ENCODE measurements at places on chromosomes 12 and 14. TPM values are rescaled to one million over a fixed set of nuclear protein-coding genes. Genes with fewer than 3 reads are reported as not detected.

DNA sequence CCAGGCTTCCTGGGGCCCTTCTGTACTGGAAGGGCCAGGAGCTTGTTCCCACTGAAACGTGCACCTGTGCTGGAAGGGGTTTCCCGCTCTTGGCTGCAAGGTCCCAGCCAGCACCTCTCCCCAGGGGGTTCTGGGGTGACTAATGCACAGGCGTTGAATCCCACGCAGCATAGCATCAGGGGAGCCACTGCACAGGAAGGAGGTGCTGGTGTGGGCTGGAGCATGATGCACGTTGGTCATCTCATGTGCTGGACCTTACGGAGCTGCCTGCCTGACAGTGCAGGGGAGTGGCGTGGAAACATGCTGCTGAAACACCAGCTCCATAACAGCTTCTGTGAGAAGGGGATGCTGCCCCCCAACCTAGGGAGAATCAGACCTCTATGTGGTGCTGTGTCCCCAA, 623.0 kb downstream of the AACS start:
- H3K4me1 ChIP-seq, result no peaks in the 10 kb centered on the region
- H3K27ac ChIP-seq, result no peak overlapping the region
- H3K36me3 ChIP-seq, result no peaks in the 10 kb centered on the region
- no peaks in the 10 kb centered on the region for H3K27me3 ChIP-seq
- H3K4me3 ChIP-seq, result no peak overlapping the region

Gene PLEKHG7
- not detected for total RNA-seq

Gene KRT83
- total RNA-seq, result not detected

Gene UTP20
- 11.5 TPM for total RNA-seq

DNA sequence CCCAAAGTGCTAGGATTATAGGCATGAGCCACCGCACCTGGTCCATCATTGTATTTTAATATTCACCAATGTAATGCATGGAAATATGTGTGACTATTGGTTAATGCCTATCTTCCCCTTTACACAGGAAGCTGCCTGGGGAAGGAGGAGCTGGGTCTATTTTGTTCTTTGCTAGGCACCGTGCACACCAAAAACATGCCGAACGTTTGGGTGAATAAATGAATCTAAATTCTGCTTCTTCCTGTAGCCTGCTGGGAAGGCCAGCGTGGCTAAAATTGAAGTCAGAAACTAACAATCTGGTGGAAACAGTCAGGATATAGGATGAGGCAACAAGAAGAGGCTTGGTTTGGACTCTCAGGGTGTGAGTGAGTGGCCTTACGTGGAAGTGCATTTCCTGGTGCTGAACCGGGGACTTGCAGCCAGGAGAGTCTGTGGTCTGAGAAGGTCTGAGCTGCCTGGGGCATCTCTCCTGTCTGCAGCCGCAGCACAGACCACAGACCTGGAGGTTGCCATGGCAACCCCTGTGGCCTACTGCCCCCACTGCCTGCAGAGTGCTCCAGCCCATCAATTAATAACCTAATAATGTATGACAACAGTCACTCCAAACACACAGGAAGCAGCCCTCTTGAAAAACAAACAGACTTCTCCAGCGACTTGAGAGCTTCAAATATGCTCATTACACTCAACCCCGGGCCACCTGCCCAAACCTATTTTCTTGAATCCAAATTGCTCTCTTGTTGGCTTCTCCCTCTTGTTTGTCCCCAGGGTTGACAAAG, 5.5 kb upstream of the GPR68 start:
- no peak for DNase-seq
- no peaks in the 10 kb centered on the region for H3K36me3 ChIP-seq
- H3K4me1 ChIP-seq, result peaks cover 30% of the 10 kb centered on the region
- H3K27ac ChIP-seq, result no peak overlapping the region
- H3K27me3 ChIP-seq, result no peaks in the 10 kb centered on the region
- no peak overlapping the region for H3K4me3 ChIP-seq

Gene TPPP2
- total RNA-seq, result not detected

Gene KCNMB4
- 2.7 TPM for total RNA-seq

DNA sequence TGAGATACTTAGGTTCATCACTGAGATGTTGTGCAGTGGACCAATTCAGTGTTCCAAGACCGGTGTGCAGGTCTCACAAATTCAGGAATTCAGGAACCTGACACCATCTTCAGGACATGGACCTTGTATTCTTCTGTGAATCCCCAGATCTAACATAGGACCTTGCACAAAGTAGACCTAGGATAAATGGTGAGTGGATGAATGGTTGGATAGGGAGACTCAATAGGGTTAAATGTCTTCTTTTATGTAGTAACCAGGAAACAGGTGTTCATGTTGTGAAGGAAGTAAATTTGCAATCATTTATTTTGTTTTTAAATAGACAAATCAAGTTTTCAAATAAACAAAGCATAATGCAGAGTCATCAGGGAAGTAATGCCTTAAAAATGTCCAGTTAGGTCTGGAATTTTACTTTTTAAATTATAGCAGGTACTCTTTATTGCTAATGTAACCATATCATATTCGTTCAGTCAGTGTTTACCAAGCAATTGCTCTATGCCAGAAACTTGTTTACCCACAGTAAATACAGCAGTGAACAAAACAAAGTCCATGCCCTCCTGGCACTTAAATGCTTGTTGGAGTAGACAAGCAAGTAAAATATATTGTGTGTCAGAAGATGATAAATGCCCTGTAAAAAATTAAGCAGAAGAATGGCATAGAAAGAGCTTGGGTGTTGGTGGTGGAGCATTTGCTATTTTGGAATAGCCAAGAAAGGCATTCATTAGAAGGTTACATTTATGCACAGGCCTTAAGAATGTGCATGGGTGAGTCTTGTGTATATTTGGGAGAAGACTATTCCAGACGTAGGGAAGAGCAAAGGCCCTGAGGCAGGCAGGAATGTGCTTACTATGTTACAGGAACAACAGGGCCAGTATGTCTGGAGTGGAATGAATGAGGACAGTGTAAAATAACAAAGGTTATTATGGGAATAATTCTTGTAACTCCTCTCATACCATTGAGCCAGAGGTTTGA, 26.3 kb downstream of the RXYLT1 start:
- H3K27ac ChIP-seq, result no peak overlapping the region
- H3K27me3 ChIP-seq, result no peaks in the 10 kb centered on the region
- H3K4me3 ChIP-seq, result no peak overlapping the region
- H3K36me3 ChIP-seq, result no peaks in the 10 kb centered on the region

Gene B4GALNT3
- total RNA-seq, result 13.3 TPM

GRCh38 chr14:98167705-98168104, 1104.3 kb downstream of the BCL11B start:
- no peak for DNase-seq
- no peaks in the 10 kb centered on the region for H3K36me3 ChIP-seq
- no peaks in the 10 kb centered on the region for H3K27me3 ChIP-seq
- H3K4me3 ChIP-seq, result no peak overlapping the region
- H3K27ac ChIP-seq, result no peak overlapping the region
- no peaks in the 10 kb centered on the region for H3K4me1 ChIP-seq

Gene SLC6A15
- 2.7 TPM for total RNA-seq

- no peak for DNase-seq
- H3K4me1 ChIP-seq, result no peaks in the 10 kb centered on the region
- no peak overlapping the region for H3K4me3 ChIP-seq
- H3K36me3 ChIP-seq, result peaks cover 2% of the 10 kb centered on the region
- no peak overlapping the region for H3K27ac ChIP-seq
Measured at GRCh38 chr14:58439476-58439875, 12.0 kb downstream of the KIAA0586 start.

DNA sequence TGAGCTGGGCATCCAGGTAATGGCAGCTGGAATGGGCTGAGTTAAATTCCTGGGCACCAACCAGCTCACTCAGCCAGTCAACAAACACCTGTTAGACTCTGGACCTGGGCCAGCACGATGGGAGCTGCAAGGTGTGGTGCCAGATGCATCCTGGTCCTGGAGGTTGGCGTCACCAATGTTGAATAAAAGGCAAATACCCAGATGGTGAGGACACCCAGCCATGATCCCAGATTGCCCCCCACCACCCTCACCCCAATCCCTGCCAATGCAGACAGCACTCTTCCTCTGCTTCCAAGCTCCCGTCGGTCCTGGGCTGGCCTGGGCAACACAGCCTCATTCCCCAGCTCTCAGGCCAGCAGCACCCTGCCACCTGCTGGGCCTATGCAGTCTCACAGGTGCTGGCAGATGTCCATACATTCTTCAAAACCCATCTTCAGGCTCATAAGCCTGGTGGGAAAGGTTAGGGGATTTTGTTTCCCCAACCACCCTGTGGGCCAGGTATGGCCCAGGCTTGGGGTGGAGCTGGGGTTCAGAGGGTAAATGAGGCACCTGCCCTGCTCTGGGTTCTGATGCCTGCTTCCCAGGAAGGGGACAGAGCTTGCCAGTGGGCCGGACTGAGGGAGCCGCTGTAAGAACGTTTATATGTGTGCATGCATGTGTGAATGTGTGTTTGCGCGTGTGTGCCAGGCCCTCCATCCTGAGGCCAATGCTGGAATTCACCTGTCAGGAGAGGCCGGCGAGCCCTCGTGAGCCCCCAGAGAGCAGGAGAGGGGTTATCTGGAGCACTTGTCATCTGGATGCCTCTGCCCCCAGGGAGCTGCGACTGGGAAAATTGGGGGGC, 58.0 kb downstream of the LGMN start:
- DNase-seq, result no peak
- H3K36me3 ChIP-seq, result no peaks in the 10 kb centered on the region
- H3K4me3 ChIP-seq, result no peak overlapping the region
- H3K27ac ChIP-seq, result no peak overlapping the region

DNA sequence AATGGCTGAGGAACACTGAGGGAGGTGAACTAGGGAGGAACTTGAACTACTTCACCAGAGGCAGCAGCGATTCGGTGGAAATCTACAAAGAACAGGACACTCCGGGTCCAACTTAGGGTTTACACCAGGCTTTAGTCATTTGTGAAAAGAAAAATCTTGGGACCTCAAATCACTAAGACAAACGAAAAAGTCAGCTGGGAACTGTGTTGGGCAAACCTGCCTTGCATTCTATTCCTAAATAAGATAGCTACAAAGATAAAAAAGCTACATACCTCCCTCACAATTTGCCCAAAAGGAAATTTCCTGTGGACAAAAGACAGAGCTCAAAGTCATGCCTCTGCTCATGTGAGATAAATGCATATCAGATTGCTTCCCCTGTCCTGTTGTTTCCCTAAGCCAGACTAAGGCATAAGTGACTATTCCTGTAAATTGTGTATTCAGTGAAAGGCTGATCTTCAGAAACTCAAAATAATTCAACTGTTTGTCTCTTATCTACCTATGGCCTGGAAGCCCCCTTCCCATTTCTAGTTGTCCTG, 106.6 kb downstream of the APAF1 start:
- H3K27ac ChIP-seq, result no peak overlapping the region
- H3K27me3 ChIP-seq, result no peaks in the 10 kb centered on the region
- H3K4me3 ChIP-seq, result no peak overlapping the region

DNA sequence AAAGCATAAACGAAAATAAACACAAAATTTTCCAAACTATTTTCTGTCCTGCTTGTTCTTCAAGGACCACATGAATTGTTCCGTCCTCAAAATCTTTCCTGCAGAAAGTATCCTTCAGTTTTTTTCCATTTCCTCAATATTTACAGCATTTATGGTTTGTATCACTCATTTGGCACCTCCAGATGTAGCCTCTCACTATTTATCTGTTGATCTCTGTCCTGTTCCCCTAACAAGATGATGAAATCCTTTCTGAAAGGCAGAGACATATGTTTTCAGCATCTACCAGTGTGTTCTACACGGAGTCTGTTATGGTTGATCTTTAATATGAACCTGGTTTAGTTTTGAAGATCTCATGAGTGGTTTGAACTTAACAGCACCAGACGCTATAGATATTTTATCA, 490.2 kb downstream of the NELL2 start:
- no peak overlapping the region for H3K27ac ChIP-seq
- no peak for DNase-seq
- no peaks in the 10 kb centered on the region for H3K4me1 ChIP-seq
- no peak overlapping the region for H3K4me3 ChIP-seq
- no peaks in the 10 kb centered on the region for H3K36me3 ChIP-seq
- no peaks in the 10 kb centered on the region for H3K27me3 ChIP-seq

Gene ARHGAP9
- 28.7 TPM for total RNA-seq

Gene BDKRB2
- 23.3 TPM for total RNA-seq

Gene CYP46A1
- 1.2 TPM for total RNA-seq
